ENCODE measurements at places on chromosomes 4 and X.

DNA sequence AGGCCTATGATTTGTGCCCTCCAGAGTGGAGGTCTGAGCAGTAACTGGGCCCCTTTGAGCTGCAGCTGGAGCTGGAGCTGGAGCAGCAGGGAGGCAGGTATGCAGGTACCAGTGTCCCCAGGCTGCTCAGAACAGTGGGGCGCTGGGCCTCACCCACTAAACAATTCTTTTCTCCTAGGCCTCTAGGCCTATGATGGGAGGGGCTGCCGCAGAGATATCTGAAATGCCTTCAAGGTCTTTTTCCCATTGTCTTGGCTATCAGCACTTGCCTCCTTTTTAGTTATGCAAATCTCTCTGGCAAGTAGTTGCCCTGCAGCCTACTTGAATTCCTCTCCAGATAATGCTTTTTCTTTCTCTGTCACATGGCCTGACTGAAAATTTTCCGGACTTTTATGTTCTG is 79.7 kb upstream of the OTUD4 start:
- DNase-seq, result no peak

DNA sequence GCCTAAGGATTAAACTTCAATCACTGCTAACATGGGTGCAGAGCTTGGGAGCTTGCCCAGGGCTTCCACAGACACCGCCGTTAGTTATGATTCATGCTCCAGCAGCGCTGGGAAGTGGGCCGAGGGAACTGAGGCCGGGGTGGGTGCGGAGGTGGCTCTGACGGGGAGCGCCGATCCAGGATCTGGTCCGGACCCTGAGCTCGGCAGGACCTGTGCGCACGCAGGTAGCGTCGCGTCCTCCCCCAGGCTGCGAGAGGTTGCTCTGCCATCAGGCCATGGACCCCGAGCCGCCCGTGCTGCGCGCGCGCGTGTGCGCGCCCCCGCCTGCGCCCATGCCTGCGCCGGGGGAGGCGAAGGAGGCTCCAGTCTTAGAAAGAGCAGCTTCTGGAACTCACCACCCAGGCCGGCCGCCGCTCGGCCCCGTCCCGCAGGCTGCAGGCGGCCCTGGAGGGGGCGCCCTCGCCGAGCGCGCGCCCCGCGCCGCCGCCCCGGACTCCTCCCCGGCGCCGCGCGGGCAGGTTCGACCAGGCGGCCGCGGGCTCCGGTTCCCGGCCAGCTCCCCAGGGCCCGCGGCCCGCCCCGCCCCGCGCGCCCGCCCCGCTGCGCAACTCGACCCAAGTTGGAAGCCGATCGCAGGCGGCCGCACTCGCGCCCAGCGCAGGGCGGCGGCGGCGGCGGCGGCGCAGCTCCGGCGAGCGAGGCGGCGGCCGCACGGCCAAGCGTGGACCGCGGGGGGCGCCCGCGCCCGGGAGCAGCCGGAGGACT is 732 bp upstream of the ADRA2C start:
- DNase-seq, result no peak

GRCh38 chr4:18722748-18723191 is 701.2 kb upstream of the LCORL start:
- DNase-seq, result no peak

DNA sequence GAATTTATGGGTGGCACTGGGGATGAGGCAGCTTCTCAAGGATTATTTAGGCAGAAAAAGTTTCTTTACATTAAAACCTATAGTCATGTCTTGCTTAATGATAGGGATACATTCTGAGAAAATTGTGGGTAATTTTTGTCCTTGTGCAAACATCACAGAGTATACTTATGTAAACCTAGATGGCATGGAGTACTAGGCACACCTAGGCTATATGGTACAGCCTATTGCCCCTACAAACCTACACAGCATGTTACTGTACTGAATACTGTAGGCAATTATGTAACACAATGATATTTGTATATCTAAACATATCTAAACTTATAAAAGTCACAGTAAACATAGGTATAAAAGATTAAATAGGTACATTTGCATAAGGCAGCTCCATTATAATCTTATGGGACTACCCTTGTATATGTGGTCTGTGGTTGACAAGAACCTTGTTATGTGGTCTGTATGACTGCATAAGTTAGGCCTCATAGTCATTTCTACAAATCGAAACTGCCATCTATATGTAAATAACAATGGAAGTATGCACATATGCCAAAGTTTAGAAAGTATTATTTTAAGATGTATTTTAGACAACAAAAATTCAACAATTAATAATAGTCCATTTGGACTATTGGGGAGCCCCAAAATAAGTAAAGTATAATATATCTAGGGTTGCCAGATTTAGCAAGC is 87.3 kb downstream of the CFAP299 start:
- DNase-seq, result no peak

DNA sequence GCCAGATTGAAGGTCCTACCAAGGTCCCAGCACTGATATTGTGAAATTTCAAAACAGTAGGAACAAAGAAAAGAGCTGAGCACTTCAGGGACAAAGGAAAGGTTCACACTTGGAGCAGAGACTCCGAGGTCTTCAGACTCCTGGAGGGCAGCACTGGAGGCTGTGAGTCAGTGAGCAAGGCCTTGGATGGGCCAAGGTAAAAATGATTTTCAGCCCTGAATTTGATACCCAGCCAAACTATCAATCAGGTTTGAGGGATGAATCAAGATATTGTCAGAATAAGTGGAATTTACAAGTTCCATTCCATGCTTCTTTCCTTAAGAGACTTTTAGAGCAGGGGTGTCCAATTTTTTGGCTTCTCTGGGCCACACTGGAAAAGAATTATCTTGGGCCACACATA is 111.7 kb downstream of the ADRA2C start:
- no peak for DNase-seq

DNA sequence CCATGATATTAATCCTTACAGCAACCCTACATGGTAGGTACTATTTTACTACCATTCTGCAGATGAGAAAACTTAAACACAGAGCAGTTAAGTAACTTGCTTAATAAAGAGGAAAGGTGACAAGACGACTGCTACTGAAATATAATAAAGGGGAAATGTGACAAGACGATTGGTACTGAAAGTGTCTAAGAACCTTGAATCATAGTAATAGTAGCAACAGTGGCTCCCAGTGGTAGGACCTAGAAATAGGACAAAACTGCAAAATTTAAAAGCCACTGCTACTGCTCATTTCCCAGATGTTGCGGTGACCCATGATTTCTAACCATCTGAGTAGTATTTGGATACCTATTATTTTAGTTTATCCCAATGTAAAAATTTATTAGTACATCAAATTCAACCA is 89.5 kb downstream of the TASL start:
- DNase-seq, result no peak

DNA sequence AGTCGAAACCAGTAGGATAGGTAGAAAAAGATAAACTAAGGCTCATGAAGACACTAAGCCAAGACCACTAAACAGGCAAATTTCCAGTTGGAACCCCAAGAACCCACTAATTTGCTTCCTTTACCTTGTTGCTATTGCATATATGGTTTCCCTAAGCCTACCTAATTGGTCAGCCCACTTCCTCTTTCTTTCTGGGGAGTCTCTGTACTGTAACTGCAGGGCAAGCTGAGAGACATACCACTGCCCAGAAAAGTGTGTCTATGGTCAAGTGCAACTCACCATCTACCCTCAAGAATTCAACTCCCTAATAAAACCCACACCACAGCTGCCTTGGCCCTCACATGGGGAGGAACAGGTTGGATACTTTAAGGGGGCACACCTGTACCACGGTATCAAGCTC is 28.6 kb downstream of the IDS start:
- DNase-seq, result no peak

Data from T1000 (cell line).